Naive thymus-derived CD4-positive, alpha-beta T cell (primary cell): ENCODE measurements at places on chromosomes 16 and 17.

DNA sequence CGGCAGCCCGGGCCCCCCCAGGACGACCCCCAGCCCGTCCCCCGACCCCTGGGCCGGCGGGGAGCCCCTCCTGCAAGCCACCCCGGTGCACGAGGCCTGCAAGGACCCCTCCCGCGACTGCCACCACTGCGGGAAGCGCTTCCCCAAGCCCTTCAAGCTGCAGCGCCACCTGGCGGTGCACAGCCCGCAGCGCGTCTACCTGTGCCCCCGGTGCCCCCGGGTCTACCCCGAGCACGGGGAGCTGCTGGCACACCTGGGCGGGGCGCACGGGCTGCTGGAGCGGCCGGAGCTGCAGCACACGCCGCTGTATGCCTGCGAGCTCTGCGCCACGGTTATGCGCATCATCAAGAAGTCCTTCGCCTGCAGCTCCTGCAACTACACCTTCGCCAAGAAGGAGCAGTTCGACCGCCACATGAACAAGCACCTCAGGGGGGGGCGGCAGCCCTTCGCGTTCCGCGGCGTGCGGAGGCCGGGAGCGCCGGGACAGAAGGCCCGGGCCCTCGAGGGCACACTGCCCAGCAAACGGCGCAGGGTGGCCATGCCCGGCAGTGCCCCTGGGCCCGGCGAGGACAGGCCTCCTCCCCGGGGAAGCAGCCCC lies 15.6 kb upstream of the ZFPM1 start:
- DNase-seq, result peak; percentile 60

DNA sequence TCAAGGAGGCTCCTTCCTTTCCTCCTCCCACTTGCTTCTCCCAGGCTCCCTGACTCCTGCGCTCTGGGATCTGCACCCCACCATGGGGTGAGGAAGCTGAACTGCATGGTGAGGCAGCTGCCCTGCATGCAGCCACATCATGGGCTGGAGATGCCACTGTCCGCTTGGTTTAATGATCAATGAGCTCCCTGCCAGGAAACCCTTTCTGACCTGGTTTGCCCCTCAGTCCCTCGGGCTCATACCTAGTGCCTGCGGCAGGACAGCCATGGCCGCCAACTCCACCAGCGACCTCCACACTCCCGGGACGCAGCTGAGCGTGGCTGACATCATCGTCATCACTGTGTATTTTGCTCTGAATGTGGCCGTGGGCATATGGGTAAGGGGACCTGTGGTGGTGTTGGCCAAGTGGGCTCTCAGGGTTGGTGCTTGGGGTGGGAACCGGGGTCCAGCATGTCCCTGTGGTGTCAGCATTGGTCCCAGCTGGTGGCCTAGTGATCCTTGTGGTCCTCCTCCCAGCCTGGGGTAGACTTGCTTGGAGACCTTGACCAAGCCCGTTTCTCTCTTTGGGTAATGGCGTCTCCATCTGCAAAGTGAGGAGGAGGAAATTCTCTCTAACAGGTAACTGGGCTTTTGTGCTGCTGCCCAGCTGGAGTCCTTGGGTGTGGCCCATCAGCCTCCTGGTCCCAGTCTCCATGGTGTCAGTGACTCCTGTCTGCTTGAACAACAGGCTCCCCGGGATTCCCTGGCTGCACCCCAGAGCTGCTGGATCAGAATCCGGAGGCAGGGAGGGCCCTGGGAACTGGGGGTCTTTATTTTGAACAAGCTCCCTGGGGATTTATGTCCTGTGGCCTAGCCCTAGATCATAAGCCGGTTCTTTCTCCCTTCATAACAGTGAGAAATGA lies at the start of gene SLC5A10:
SLC5A10 (plus strand) TSS at position 225 of the 902 bp plus-strand sequence; CDS start at position 266, 41 bp downstream.
- no peak for DNase-seq

DNA sequence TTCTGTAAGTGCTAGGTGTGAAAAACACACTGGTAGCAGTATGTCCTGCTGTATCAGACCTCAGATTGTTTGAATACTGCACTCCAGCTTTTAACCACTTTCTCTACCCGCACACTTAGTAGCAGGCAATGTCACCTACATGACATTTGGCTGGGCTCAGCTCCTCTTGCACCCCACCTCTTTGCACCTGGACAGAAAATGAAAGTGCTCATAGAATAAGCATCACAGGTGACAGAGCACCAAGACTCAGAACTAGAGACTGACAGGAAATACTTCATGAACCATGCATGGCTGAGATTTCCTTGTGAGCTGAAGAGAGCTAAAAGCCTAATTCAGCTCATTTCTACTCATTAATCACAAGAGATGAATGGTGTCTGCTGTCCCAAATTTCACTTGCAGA lies 1014.2 kb upstream of the CDH8 start:
- DNase-seq, result no peak

GRCh38 chr16:65318138-65318537 lies 196.3 kb upstream of the CDH11 start:
- DNase-seq, result no peak

DNA sequence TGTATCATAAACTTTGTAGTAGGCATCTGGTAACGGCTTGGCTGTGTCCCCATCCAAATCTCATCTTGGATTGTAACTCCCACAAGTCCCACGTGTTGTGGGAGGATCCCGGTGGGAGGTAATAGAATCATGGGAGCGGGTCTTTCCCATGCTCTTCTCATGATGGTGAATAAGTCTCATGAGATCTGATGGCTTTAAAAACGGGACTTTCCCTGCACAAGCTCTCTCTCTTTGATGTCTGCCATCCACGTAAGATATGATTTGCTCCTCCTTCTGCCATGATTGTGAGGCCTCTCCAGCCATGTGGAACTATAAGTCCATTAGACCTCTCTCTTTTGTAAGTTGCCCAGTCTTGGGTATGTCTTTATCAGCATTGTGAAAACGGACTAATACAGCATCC lies 248.7 kb downstream of the SNX29 start:
- no peak for DNase-seq

DNA sequence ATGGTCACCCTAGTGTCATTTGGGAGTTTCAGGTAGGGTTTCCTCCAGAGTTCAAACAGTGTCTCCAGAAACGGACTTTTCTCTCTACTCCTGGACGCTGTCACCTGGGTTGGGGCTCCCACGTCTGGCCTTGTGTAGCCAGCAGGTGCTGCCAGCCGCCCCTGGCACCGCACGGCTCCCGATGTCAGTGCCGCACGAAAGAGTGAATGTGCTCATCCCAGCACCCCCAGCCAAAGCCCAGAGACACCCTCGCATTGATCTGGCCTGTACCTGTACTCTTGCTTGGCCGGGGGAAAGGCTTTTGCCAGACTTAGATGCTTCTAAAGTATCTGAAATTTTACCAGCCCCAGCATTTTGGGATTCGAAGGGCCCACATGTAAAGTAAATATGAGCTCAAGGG lies 351.9 kb downstream of the C16orf95 start:
- DNase-seq, result no peak

DNA sequence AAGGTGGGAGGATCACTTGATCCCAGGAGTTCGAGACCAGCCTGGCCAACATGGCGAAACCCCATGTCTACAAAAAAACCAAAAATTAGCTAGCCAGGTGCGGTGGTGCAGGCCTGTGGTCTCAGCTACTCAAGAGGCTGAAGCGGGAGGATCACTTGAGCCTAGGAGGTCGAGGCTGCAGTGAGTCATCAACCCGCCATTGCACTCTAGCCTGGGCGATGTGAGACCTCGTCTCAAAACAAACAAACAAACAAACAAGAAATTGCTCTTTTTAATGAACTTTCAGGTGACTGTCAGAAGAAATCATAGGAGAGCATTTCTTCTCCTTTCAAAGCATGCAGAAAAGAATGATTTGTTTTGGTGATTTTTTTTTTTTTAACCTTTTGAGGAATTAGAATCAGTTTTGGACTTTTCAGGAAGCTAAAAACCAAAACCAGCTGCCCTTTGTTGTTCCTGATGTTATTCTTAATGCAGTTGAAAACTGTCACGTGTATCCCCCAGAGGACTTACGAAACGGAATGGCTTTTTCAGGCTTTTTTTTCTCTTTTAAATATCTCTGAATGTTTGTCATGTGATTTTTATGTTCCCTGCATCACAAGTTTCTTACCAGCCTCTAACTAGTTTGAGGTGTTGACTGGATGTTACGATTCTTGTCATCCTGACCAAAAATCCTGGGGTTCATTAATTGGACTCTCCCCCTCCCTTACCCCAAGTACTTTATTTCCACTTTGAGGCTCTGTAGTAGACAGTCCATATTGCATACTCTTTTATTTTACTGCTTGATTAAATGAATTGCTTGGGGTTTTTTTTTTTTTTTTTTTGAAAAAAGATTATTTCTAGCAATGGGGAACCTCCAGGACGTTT lies 34.1 kb downstream of the SNX29 start:
- DNase-seq, result no peak

DNA sequence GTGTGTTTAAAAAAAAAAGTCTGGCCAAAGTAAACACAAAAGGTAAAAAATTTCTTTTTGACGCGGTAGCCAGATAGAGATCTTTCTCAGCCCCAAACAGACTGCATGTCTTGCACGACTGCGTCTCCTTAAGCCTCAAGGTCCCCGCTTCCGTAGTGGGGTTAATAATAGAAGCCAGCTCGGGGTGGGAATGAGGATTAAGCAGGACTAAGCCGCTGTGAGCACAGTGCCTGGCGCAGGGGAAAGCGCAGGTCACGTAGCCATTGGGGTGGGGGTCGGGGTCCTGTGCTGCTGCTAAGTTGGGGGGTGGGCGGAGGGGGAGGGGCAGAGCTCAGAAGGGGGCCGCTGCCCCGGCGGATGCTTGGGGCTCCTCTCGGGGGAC lies 521 bp downstream of the GGA2 start:
- peak; percentile 35 for DNase-seq

DNA sequence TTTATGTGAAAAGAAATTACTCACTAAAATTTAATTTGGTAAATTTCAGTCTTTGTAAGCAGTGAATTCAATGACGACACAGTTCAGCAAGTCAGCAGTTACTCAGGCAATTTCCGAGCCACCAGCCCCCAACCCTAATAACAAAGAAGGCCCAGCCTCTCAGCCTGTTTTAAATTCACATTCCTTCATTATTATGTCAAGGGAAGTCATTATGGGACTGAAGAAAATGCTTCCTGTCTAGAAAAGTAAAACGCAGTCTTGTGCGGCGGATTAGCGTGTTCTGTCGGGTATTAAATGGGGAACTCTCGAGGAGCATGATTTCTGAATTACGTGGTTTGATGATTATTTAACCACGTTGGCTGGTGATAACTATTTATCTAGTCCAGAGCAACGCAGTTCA lies 177.6 kb downstream of the AIPL1 start:
- DNase-seq, result no peak
